ENCODE measurements at places on chromosomes 6 and 20.

GRCh38 chr6:16985513-16986284 lies 116.2 kb upstream of the STMND1 start:
- DNase-seq, result no peak
- no peaks in the 10 kb centered on the region for H3K27me3 ChIP-seq
- H3K4me1 ChIP-seq, result peaks cover 2% of the 10 kb centered on the region

GRCh38 chr20:44683263-44684046 lies 31.7 kb upstream of the CCN5 start:
- H3K4me3 ChIP-seq, result no peak overlapping the region
- no peaks in the 10 kb centered on the region for H3K27me3 ChIP-seq
- H3K27ac ChIP-seq, result no peak overlapping the region

- no peaks in the 10 kb centered on the region for H3K27me3 ChIP-seq
- no peaks in the 10 kb centered on the region for H3K4me1 ChIP-seq
- no peaks in the 10 kb centered on the region for H3K36me3 ChIP-seq
Measured at GRCh38 chr6:40397287-40398033, 189.7 kb downstream of the LRFN2 start.

GRCh38 chr6:108799354-108799717 lies 48.9 kb upstream of the ARMC2 start:
- H3K27me3 ChIP-seq, result no peaks in the 10 kb centered on the region
- peaks cover 13% of the 10 kb centered on the region for H3K4me1 ChIP-seq
- no peaks in the 10 kb centered on the region for H3K36me3 ChIP-seq
- H3K27ac ChIP-seq, result no peak overlapping the region
- H3K4me3 ChIP-seq, result no peak overlapping the region

GRCh38 chr6:142500250-142500786 lies 198.5 kb downstream of the ADGRG6 start:
- no peaks in the 10 kb centered on the region for H3K36me3 ChIP-seq
- H3K4me1 ChIP-seq, result no peaks in the 10 kb centered on the region
- H3K4me3 ChIP-seq, result no peak overlapping the region
- no peak overlapping the region for H3K27ac ChIP-seq
- no peak for DNase-seq

GRCh38 chr6:108180776-108181175 lies 15.0 kb downstream of the NR2E1 start:
- no peak for DNase-seq
- peaks cover 8% of the 10 kb centered on the region for H3K4me1 ChIP-seq
- H3K4me3 ChIP-seq, result no peak overlapping the region
- H3K27me3 ChIP-seq, result peaks cover 57% of the 10 kb centered on the region

DNA sequence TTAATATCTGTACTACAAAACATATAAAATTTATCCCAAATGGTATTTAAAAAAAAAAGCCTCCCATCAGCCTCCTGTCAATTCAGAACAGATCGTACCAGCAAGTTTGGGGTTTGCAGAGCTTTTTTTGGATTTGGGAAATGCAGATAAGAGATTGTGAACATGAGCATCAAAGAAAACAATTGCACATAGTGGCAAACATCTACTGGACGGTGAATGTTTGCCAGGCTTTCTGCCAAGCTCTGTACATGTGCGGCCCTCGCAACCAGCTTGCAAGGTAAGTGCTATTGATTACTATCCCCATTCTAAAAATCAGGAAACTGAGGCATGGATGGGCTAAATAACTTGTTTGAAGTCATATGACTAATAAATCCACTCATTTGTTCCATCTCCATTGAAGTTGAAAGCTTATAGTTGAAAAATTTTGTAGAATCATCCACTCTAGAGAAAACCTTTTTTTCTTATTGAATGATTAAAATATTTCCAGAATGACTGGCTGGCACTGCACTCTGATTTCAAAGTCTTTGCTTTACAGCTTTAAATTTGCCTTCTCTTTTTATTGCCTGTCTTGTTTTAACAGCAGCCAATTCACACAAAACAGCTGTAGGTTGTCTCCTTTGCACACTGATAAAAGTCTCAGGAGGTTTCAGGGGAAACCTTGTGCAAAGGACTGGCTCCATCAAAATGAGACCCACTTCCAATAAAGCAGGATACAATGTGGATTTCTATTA lies 37.4 kb upstream of the SIRT5 start:
- H3K27ac ChIP-seq, result peak overlapping the region; percentile 7
- peaks cover 8% of the 10 kb centered on the region for H3K4me1 ChIP-seq
- H3K27me3 ChIP-seq, result no peaks in the 10 kb centered on the region

All from transverse colon (tissue), 4 donors.